Endodermal cell (in vitro differentiated cells): ENCODE measurements at places on chromosomes 3 and 15.

GRCh38 chr3:162195147-162195546 lies 698.5 kb downstream of the OTOL1 start:
- DNase-seq, result no peak

DNA sequence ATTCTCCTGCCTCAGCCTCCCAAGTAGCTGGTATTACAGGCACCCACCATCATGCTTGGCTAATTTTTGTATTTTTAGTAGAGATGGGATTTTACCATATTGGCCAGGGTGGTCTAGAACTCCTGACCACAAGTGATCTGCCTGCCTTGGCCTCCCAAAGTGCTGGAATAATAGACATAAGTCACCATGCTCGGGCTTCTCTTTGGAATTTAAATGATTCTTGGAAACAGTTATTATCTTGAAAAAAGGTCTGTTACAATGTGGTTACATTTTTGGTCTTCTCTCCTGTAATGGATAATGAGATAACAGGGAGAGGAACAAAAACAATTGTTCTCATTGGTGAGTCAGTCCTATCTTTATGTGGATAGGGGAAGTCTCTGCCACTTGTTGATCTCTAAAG lies 59.8 kb upstream of the AADACL2 start:
- no peak for DNase-seq

DNA sequence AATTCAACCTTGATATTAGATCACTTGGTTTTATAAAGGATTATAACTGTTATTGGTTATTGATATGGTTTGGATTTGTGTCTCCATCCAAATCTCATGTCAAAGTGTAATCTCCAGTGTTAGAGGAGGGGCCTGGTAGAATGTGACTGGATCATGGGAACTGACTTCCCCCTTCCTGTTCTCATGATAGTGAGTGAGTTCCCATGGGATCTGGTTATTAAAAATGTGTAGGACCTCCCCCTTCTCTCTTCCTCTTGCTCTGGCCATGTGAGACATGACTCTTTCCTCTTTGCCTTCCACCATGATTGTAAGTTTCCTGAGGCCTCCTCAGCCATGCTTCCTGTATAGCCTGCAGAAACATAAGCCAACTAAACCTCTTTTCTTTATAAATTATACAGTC lies 136.0 kb upstream of the UBE2E2 start:
- no peak for DNase-seq

DNA sequence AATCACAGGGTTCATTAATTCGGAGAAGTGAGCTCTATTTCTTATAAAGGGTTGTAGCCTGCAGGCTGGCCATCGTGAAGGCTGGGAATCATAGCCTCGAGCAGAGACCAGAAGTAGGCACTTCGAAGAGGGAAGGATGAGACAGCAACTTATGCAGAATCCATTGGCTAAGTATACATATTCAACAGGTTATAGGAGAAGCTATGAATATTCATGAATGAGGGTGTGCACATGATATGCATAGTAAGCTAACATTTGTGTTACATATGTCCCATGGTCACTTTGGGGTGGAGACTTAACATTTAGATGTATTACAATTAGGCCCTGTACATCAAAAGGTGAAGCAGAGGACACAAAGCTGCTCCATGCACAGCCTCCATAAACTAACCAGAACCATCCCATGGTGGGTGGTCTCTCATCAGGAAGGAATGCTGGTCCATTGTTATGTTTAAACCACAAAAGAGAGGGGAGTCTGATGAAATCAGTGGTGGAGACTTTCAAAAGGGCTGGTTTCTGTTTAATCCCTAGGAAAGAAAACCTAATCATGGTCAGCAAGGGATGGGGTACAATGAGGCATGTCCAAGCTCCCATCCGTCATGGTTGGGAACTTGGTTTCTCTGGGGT lies 80.8 kb upstream of the FHIT start:
- peak; percentile 59 for DNase-seq
